ENCODE measurements at places on chromosomes 11 and 22.
A peak's percentile ranks its signal among the peaks of the same experiment; 100 is the strongest.

GRCh38 chr11:1988667-1989317, 8.8 kb downstream of the H19 start:
- DNase-seq = no peak

DNA sequence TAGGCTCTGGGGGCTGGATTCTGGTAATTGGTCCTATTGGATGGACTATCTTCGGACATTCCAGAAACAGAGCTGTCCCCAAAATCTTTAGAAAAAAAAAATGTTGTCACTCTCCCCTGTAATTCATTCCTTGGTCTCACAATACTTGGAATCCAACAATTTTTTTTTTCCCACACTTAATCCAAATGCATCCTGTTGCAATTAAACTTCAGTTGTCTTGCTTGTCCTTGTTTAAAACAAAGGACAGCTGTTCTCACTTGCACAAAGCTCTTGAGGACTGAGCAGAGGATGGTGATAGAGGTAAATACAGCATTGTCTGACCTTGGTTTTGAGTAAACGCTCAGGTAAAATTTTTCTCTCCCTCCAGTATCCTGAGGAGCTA, 75.3 kb downstream of the SC5D start:
- no peak for DNase-seq

- DNase-seq = no peak
Observed at GRCh38 chr22:49954991-49955580, 5.5 kb upstream of the PIM3 start.

GRCh38 chr22:37126882-37127281, 17.4 kb upstream of the TMPRSS6 start:
- no peak for DNase-seq

DNA sequence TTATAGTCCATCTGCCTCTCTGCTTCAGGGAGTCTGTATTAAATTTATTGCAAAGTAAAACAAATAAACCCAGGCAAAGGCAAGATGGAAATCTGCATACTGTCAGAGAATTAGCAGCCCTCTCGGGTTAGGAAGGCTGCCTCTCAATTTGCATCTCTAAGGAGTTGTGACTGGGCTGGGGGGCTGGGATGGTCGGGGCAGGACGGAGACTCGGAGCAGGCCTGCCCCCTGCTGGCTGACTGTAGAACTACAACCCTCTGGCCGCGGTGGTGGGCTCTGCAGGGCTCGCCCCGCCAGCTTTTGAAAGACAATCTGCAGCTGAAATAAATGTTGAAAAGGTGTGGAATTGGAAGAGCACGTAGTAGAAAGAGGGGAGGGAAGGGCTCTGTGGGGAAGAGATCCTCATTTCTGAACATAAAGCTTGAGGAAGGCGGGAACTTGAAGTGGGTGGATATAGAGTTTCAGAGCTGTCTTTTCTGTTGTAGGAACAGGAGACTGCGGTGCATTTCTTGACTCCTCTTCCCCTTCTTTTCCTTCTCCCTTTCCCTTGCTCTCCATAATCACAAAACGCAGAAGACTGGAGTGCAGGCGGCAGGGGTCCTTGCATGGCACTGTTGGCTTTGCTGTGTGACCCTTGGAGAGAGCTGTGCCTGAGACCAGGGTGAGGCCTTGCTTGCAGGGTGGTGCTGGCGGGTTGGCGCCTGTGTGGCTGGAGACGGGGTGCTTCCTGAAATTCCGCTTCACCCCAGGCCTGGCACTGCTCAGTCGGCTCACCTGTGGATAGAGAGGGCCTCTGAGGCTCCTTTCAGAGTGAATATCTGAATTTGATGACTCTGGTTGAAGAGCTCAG, 22.6 kb upstream of the PKNOX2 start:
- DNase-seq = peak; percentile 44

DNA sequence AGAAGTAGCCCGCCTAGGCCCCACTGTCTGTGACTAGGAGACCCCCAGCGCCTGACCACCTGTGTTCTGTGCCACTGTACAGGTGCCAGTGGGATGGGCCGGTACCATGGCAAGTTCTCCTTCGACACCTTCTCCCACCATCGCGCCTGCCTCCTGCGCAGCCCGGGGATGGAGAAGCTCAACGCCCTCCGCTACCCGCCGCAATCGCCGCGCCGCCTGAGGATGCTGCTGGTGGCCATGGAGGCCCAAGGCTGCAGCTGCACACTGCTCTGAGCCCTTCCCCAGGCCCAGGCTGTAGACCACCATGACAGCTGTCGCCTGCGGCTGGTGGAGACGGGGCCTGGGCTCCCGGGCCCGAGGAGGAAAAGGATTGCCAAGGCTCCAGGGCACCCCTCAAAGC, 2.8 kb upstream of the NDUFS8 start:
- no peak for DNase-seq

GRCh38 chr11:12813371-12814225, 139.4 kb downstream of the TEAD1 start:
- DNase-seq = no peak

DNA sequence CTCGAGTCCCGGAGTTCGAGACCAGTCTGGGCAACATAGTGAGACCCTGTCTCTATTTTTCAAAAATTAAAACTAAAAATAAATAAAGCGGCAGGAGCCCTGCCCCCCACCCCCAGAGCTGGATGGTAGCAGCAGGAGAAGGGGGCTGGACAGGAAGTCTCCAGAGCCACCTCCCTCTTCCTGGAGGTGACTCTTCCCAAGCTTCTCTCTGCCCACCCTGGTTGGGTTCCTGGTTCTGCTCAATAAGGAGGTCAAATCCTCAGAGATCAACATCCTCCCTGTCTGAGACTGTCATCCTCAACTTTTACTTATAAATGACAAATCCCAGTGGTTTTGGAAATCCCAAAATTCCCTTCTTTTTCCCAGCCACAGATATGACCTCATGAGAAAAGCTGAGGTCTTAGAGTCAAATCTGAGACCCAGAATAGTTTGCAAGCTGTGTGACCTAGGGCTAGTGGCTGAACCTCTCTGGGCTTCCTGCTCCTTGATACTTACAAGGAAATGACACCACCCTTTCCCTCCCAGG, 987 bp downstream of the C1QTNF6 start:
- DNase-seq = peak; percentile 68

DNA sequence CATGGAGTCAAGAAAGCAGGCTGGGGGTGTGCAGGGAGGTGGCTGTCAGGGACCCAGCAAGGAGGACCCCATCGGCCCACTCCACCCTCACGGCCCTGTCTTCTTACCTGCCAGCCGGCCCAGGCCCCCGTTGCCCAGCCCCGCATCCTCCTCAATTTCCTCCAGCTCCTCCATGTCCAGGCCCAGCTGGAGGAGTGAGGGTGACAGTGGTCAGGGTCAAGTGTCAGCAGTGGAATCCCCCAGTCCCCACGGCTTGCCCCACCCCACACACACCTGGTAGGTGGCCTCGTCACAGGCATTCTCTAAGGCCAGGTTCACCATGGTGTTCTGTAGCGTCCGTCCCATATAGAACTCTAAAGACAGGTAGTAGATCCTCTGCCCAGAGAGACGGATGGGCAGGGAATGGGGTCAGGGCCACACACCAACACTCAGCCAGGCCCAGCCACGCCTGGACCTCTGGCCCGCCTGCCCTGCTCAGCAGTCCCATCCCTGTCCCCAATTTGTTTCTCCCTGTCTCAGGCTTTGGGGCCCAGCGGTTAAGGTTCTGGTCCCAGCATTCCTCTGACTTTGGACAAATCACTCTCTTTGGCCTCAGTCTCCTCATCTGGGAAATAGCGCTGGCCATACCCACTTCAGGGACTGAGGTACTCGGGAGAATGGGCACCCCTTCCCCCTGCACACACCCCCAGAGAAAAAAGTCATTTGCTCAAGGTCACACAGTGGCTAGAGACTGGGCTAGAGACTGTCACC, 1.3 kb downstream of the PYGM start:
- DNase-seq = no peak

DNA sequence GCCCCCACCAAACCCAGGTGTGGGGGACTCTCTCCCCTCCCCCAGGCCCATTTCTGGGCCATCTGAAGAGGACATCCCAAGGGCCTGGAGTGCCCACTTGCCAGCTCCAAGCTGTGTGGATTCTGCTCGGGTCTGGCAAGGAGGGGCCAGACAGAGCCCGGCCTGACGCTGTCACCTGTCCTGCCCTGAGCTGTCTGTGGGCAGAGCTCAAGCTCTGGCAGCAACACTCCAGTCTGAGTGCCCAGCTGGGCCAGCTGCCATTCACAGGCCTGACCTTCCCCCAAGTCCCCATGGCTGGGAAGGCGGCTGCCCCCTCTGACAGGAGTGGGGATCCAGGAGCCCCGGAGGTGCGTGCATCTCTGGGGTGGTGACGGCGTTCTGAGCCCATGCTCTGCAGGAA, 6.2 kb upstream of the PIM3 start:
- no peak for DNase-seq

GRCh38 chr11:97110376-97110775, 720.6 kb downstream of the JRKL start:
- no peak for DNase-seq

DNA sequence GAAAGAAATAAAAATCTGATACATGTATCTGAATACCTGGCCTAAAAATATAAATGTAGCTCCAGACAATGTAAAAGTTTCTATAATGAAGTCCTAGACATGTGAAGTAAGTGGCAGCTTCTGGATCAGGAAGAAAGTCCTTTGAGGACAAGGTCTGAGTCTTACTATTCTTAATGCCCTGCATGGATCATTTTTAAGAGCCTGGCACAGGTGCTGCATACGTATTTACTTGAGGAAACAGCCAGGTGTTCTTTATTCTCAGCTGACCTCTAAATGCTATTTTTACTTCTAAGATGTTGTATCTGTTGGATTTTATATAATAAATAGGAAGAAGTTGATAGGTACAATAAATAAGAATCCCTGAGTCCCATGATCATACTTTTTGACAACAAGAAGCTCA, 750.0 kb upstream of the LUZP2 start:
- DNase-seq = no peak

GRCh38 chr11:113994077-113994954, 19.4 kb downstream of the HTR3A start:
- no peak for DNase-seq

- no peak for DNase-seq
Observed at GRCh38 chr11:19979519-19979845, 180.8 kb downstream of the DBX1 start.

- DNase-seq = no peak
Observed at GRCh38 chr11:126347751-126348668, 7.5 kb upstream of the ST3GAL4 start.

GRCh38 chr11:115848080-115848479, 343.9 kb upstream of the CADM1 start:
- DNase-seq = no peak

- DNase-seq = no peak
Observed at GRCh38 chr11:97786961-97787360, 1233.8 kb upstream of the CNTN5 start.
